ENCODE measurements at places on chromosomes 2 and 18.

GRCh38 chr2:225994748-225995405 lies 595.4 kb downstream of the NYAP2 start:
- no peak for DNase-seq

DNA sequence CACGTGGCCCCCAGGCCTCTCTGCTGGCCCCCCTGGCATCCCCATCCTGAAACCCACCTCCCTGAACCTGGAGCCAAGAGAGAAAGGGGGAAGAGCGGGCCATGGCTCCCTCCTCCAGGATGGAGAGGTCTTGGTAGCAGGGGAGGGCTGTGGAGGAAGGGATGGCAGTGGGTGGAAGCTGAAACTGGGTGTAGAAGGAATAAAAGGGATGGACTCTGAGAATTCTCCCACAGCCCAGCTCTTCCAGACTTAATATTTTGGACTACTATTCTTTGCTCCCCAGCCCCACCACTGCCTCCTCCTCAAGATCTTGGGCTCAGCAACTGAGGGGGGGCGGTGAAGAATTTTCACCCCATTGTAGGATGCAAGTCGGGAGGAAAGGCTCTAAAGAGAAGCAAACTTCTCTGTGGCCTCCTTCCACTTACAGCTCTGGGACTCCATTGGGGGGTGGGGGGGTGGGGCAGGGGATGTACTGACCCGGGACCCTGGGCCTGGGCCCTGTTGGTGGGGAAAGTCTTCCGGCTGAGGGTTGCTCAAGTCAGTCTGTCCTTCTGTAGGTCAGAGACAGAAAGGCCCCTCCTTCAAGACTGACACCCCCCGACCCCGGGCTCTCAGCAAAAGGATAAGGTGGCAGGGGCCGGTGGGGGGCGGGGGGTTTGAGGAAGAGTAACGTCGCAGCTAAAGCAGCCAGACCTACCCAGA lies 501 bp downstream of the TNS1 start:
- no peak for DNase-seq

GRCh38 chr2:142234741-142235140 lies 103.9 kb upstream of the LRP1B start:
- no peak for DNase-seq

GRCh38 chr2:53067056-53067455 lies 700.5 kb upstream of the CHAC2 start:
- DNase-seq: no peak

DNA sequence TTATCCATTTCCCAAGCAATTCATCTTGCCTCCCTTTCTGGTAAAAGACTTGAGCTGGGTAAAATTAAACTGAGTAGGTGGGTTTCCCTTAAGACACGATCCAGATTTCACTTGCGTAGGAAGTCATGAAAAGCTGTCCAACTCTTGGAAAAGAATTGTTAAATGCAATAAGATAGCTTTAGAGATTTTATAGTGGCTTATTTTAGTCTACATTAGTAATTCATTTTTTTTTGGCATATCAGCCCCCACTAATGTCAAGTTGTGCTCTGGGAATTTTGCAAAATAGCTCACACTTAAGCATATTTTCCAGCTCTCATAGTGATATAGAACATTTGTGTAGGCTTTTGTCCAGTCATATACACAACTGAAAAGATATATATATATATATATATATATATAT lies 344.7 kb upstream of the FIGN start:
- DNase-seq: no peak

GRCh38 chr2:228104215-228104614 lies 77.3 kb downstream of the SPHKAP start:
- DNase-seq: no peak

GRCh38 chr2:215421859-215422461 lies 13.9 kb downstream of the FN1 start:
- no peak for DNase-seq

DNA sequence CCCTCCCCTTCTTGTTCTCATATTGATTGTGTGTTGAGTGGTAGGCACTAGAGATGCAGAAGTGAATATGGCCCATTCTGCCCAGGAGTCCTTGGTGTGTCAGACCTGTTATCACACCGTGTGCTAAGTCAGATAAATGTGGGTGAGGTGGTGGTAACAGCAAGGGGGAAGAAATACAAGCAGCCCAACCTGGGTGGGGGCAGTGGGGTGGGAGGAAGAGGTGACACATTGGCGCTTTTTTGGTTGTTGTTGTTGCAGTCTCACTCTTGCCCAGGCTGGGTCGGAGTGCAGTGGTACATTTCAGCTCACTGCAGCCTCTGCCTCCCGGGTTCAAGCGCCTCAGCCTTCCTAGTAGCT lies 12.8 kb downstream of the B3GNT2 start:
- DNase-seq: peak; percentile 57

- no peak for DNase-seq
Measured at GRCh38 chr2:223300326-223300725, 248.3 kb downstream of the KCNE4 start.

DNA sequence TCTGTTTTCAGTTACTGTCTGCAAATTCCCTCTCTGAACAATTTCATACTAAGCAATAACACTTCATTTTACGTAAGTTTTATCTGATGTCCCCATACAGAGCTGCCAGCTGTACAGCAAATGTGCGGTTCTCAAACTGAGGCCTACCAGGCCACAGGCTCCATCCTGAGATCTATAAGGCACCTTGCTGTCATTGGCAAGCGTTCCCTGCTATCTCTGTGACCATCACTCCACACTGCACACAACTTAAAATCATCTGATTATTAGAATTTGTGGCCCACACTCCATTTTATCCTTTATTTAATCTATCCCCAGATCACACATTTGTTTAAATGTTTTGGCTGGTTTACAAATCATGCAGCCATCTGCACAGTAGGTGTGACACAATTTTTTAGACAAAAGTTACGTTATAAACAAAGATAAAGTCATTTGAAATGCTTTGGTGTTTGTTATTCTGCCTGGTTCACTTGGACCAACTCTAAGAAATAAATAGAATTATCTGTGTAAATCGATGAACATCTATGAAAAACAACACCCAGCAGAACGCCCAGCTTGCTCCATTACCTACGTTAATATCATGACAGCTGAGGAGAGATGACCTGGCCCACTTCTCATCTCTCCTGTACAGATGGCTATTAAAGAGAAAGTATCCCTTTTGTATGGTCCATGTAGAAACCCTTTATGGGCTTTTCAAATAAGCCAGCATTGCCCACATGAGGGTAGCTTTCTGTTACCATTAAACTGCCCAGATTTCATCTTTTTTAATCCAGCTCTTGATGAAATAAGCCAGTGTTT lies 162.4 kb downstream of the ZNF521 start:
- DNase-seq: no peak

- DNase-seq: no peak
Measured at GRCh38 chr2:30382995-30383394, 64.1 kb upstream of the LCLAT1 start.

DNA sequence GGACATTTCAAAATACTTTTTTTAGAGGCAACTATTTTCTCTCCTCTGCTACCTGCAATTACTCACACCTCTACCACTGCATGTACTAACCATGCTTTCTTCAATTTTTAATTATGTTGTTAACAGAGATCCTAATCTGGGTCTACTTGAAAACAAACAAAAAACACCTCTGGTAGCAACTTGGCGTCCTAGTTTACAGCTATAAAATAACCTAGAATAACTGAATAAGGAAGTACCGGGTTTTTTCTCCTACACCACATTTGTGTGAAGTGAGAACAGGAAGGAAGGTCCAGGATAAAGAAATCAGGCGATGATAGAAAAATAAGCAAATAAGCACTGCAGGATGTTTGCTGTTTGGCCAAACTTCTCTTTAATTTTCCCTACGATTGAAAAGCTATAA lies 633.5 kb downstream of the LRP1B start:
- DNase-seq: no peak

- no peak for DNase-seq
Measured at GRCh38 chr2:17762451-17762850, 8.5 kb downstream of the GEN1 start.

GRCh38 chr2:24123922-24124580 lies 782 bp downstream of the FAM228B start:
- DNase-seq: no peak

DNA sequence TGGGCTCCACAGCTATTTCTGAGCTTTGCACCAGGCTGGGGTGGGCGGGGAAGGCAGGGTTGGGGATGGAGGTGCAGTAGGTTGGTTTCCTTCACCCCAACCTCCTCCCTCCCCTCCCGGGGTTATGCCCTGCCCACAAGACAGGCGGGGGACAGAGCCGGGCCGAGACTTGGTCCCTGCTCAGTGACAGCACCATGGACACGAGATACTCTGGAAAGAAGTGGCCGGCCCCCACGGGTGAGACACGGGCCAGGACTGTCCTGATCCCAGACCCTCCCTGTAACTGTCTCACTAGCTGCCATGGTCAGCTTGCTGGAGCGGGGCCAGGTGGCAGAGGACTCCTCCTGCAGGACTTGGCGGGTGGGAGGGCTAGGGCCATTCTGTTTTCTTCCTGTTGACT lies 59.7 kb downstream of the DYSF start:
- DNase-seq: no peak

DNA sequence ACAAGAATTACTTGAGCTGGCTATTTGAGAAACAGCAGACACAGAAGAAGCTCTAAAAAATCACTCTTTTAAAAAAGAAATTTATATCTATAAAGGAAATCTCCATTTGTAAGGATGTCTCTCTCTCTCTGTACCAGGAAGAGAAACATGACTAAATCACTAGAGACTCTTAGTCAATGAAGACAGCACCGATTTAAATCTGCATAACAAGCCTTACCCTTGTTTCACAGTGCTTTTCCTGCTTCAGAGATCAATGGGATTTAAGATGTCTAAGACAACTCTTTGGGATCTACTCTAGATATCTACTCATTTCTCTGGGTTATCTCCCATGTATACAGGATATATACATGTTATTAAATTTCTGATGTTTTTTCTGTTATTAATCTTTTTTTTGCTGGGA lies 359.2 kb upstream of the RND3 start:
- no peak for DNase-seq

GRCh38 chr2:238684362-238685326 lies 163.2 kb upstream of the TWIST2 start:
- DNase-seq: no peak

DNA sequence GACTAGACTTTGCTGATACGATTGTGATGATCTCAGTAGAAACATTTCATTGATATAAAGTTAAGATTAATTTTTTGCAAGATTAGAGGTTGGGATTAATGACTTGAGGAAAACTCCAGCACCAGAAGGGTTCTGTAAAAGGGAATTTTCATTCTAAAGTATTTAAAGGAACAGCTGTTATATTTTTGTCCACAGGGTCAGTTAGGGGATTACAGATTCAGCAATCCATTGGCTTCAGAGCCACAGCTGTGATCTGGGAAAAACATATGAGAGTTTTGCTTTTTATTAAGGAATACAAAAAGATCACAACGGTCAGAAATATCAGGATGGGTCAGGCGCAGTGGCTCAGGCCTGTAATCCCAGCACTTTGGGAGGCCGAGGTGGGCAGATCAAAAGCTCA lies 19.6 kb upstream of the REV1 start:
- no peak for DNase-seq

DNA sequence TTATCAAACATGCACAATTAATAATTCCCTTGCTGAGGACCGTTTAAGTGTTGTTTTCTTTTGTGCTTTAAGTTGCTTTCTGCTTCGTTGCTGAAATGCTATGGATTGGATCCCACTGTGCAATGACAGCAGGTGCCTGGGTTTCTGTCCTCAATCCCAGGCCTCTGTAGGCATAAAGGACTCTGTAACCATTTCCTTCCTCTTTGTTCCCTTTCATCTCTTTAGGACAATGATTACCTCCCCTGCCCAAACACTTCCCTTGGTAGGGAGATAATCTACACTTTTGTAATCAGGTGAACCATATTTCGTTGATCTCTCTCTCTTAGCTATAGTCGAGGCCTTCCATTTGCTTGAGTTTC lies 58.6 kb upstream of the LYPD6B start:
- no peak for DNase-seq

DNA sequence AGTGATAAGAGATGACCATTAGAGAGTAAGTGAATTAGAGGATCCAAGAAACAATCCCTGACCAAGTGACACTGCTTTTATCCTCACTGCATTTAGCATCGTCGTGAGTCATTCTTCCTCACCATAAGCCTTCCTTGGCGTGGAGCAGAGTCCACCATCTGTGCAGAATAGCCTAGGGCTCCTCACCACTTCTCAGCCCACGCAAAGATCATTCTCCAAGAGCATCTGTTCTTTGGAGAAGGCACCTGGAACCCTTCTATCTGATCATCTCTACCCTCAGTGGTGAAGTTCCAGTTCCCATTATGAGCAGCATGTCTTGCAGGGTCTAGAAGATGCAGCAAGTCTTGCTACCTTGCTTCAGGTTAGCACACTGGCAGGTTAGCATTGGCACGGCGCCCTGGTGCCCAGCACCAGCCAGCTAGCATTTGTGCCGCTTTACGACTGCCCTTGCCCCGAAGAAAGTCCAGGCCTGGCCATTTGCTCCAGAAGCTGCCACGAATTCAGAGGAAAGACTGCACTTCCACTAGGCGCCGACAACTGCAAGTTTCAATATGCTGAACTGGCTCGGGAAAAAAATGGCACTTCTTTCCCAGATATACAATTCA lies 225.8 kb downstream of the TTC32 start:
- DNase-seq: no peak
